Activated CD4-positive, alpha-beta T cell treated with anti-CD3 and anti-CD28 coated beads, Interleukin-2, amount 50 U/mL, for 4 hours (primary cell): ENCODE measurements at places on chromosomes 16 and 17.

DNA sequence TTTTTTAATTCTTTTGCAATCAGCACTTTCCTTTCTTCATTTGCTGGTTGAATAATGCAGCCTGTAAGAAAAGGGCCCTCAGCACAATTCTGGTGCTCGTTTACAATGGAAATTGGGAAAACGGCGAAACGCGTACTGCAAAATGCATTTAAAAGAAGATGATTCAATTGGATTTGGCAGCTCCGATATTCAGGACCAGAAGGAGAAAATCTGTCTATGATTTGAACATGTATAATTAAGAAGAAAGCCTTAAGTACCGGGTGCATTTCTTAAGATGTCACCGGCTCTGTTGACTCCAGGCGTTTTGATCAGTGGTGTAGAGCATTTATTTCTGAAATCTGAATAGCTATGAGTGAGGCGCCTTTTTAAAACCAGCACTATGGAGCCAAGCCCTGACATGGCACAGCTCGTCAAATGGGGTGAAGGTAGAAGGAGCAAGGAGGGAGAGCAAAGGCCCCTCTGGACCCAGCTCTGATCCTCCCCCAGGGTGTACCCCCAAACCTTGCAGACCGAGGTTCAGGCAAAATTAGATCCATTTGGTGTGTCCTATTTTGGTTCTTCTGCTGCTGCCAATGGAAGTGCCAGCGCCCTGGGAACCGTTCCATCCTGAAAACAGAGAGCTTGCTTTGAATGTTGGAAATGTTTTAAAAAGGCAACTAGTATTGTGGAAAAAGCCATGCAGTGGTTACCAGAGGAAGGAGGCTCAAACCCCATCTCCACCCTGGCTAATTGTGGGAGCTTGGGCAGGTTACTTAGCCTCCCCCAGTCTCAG lies 161.4 kb upstream of the RPL38 start:
- no peak for DNase-seq

- DNase-seq: no peak
These were observed 383.9 kb downstream of the WWOX start for GRCh38 chr16:78483124-78483992.

- no peak for DNase-seq
These were observed 55.0 kb upstream of the RASL10B start for GRCh38 chr17:35676441-35676840.

DNA sequence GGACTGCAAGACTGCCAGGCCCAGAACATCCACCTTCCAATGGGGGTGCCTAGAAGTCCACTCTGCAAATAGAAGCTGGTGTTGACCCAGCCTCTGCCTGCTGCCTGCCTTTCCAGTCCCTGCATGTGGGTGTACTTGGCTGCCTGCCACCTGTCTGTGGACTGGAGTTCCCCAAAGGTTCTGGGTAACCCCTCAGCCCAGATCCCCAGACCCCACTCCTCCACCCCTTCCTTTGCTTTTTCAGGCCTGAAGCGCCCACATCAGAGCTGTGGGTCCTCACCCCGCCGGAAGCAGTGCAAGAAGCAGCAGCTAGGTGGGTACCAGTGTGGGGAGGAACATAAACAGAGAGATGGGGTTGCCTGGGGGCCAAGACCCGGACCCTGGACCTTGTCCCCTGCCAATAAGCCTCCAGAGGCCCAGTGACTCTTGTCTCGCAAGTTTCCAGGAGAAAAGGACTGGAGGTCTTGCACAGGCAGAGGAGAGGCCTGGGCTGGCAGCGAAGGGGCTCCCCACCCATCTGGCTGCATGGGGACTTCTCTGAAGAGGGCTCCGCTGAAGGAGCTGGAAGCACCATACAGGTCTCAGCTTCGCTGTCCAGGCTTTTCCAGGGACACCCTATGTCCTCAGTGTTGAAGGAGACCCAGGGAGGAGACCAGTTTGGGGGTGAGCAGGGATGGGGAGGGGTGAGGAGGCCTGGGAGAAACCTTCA lies 34.3 kb downstream of the NLRC5 start:
- peak; percentile 74 for DNase-seq

- no peak for DNase-seq
These were observed 10.5 kb downstream of the MXRA7 start for GRCh38 chr17:76700270-76700616.

- DNase-seq: no peak
These were observed 1.6 kb downstream of the SEZ6 start for GRCh38 chr17:29004081-29004692.

GRCh38 chr17:50117202-50118051 lies 12.5 kb downstream of the SAMD14 start:
- DNase-seq: peak; percentile 57

DNA sequence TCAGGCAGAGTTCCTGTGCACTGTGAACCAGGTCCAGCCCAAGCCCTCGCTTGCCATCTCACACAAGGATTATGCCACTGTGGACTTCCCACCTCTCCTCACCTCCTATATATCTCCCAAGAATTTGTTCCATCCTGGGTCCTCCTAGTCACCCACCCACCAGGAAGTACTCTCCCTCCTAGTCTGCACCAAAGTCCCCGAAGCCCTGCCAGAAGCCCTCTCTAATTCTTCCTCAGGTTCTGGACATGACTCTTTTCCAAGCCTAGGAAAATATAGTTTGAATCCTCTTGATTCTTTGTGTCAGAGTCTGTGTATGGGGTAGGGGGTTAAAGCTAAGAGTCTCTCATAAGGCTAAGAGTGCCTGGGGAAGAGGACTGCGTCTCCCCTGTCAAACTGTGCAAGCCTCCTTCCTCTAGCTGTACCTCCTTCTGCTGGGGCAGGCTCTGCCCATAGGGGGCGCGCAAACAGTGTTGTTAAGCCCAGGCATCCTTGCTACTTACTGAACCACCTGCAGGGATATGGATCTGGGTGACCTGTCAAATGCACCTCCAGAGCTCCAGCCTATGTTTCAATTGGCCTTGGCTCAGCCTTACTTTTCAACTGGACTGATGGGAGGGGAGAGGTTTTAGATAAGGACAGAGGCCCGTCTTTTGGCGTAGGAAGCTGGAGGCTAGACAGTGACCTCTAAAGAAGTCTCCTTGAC lies 16.6 kb upstream of the DLX4 start:
- peak; percentile 81 for DNase-seq

GRCh38 chr16:30786936-30787612 lies at the start of gene ZNF629:
TSS of gene ZNF629 (minus strand) at chr16:30787205. CDS start at chr16:30784482, 2,723 bp downstream.
- DNase-seq: no peak

GRCh38 chr17:79939755-79940458 lies 95.8 kb downstream of the TBC1D16 start:
- no peak for DNase-seq

- DNase-seq: no peak
These were observed 3.0 kb downstream of the IL32 start for GRCh38 chr16:3068487-3068886.

GRCh38 chr17:57071991-57072944 lies 12.8 kb upstream of the AKAP1 start:
- no peak for DNase-seq

DNA sequence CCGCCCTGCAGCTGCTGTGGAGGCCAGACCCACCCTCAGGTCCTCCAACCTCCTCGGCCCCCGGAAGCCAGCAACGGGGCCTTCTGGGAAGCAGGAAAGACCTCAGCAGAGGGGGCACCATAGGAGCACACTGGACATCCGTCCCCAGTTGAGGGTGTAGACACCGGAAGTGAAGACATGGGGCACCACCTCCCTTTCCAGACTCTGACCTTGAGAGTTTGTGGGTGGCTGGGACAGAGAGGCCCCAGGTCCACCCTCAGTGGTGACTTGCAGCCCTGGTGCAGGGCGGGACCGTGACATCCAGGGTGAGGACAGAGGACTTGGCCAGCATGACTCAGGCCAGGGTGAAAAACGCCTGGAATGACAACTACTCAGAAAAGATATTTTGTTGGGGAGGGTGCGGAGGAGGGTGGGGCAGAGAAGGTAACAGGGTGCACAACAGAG lies 19.9 kb downstream of the CEP295NL start:
- no peak for DNase-seq
